Adrenal gland (tissue), 19 donors: ENCODE measurements at places on chromosomes 13 and 19. TPM values are rescaled to one million over a fixed set of nuclear protein-coding genes. Genes with fewer than 3 reads are reported as not detected.

The FAM32A gene
- total RNA-seq: 136 TPM

The EPS8L1 gene
- total RNA-seq: 0.97 TPM

The UQCR11 gene
- total RNA-seq: 336 TPM

The GJB6 gene
- total RNA-seq: not detected

The CASP14 gene
- not detected for total RNA-seq

The AP2S1 gene
- 156 TPM for total RNA-seq

The GPC6 gene
- 2.2 TPM for total RNA-seq

The ZNF766 gene
- 14.9 TPM for total RNA-seq

The ABHD8 gene
- 44.6 TPM for total RNA-seq

The AXL gene
- total RNA-seq: 61.4 TPM

The KIR3DL2 gene
- total RNA-seq: not detected

The HRC gene
- 2.2 TPM for total RNA-seq

The KIR3DL1 gene
- not detected for total RNA-seq

The KIR2DL1 gene
- not detected for total RNA-seq

The ZNF865 gene
- total RNA-seq: 17.9 TPM

The KASH5 gene
- not detected for total RNA-seq

The RASGRP4 gene
- 4.2 TPM for total RNA-seq

The ZNF471 gene
- 10.1 TPM for total RNA-seq

The MAMSTR gene
- 12.5 TPM for total RNA-seq

The STXBP2 gene
- 40.1 TPM for total RNA-seq
